WTC11 (cell line): ENCODE measurements at places on chromosomes 16 and 17. TPM values are rescaled to one million over a fixed set of nuclear protein-coding genes. Genes with fewer than 3 reads are reported as not detected.

The ATP2A1 gene
- total RNA-seq, result 4.7 to 6.4 TPM (median 5.6 TPM) in 3 replicates

The MARVELD3 gene
- total RNA-seq, result 29.2 to 31.0 TPM (median 30.0 TPM) in 3 replicates

- peaks cover 1% of the 10 kb centered on the region for H3K27me3 ChIP-seq
- DNase-seq, result no peak
- 0 out of 2 replicates have a peak overlapping the region, but pooled peaks have one; percentile 57 for H3K27ac ChIP-seq
- no peaks in the 10 kb centered on the region for H3K36me3 ChIP-seq
- peaks cover 25% of the 10 kb centered on the region for H3K4me1 ChIP-seq
- H3K4me3 ChIP-seq, result no peak overlapping the region
Observed at GRCh38 chr17:57935833-57936807, 19.1 kb downstream of the CUEDC1 start.

GRCh38 chr16:75111961-75112733 is 4.4 kb downstream of the LDHD start:
- DNase-seq, result no peak
- H3K36me3 ChIP-seq, result no peaks in the 10 kb centered on the region
- no peaks in the 10 kb centered on the region for H3K27me3 ChIP-seq
- H3K4me3 ChIP-seq, result no peak overlapping the region

DNA sequence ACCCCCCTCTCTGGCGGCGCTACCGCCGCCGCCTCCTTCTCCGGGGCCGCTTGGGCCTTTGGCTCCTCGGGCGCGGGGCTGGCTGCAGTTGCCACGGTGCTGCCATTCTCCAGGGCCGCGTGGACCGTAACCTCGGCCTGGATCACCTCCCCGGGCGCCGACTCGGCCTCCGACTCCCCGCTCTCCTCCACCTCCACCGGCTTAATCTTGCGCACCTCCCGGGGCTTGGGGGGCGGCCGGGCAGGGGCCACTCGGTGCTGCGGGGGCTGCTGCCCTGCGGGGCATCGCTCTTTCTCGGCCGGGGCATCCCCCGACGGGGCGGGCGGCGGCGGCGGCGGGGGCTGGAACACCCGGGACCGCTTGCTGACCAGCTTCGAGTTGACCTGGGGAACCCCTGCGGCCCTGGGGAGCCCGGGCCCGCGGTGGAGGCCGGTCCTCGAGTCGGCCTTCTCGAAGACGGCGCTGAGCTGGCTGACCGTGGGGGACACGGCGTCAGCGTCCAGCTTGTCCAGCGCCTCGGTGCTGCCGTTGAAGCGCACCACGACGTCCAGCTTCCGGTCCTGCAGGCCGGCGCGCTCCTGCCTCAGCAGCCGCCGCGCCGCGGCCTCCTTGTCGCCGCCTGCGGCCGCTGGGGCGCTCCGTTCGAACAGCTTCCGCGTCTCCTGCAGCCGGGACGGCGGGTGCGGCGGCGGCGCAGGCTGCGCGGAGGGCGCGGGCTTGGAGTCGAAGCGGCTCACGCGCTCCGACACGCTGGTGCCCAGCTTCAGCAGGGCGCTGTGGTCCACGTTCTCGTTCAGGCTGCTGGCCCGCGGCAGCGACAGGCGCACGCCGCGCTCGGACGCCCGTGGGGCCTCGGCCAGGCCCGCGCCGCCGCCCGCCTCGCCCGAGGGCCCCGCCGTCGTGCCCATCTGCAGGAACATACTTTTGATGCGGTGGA is 792 bp downstream of the PPP1R9B start:
- H3K4me1 ChIP-seq, result peaks cover 33% of the 10 kb centered on the region
- peaks cover 19% of the 10 kb centered on the region for H3K27me3 ChIP-seq
- H3K27ac ChIP-seq, result no peak overlapping the region
- no peak for DNase-seq
- peak overlapping the region; percentile 80 for H3K4me3 ChIP-seq
- no peaks in the 10 kb centered on the region for H3K36me3 ChIP-seq

GRCh38 chr17:11742886-11743285 is 144.6 kb downstream of the DNAH9 start:
- H3K4me1 ChIP-seq, result peaks cover 3% of the 10 kb centered on the region; the same call in 1 of the 2 replicates
- no peaks in the 10 kb centered on the region for H3K27me3 ChIP-seq
- no peak for DNase-seq

The GINS2 gene
- total RNA-seq, result 35.5 to 38.4 TPM (median 38.0 TPM) in 3 replicates

The TXNDC11 gene
- total RNA-seq, result 11.1 to 11.5 TPM (median 11.4 TPM) in 3 replicates

DNA sequence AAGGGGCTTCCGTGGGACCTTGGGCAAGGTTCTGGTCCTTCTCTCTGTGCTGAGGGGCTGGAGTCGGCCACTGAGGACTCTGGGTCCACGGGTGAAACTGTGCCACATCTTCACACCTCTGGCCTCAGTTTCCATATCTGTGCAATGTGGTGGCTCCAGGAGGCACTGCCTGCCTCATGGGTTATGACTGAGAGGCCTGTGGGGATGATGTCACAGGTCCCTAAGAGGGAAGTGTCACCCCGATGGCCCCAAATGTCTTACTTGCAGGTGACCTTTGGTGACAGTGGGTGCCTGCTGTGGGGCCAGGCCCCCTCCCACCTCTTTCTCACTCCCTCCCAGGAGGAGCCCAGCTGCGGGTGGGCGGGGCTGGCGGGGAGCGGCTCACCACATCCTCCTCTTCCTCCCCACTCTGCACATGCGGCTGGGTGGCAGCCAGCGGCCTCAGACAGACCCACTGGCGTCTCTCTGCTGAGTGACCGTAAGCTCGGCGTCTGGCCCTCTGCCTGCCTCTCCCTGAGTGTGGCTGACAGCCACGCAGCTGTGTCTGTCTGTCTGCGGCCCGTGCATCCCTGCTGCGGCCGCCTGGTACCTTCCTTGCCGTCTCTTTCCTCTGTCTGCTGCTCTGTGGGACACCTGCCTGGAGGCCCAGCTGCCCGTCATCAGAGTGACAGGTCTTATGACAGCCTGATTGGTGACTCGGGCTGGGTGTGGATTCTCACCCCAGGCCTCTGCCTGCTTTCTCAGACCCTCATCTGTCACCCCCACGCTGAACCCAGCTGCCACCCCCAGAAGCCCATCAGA is at the start of gene IL21R:
TSS of gene IL21R (plus strand) at position 407 of the 801 bp plus-strand sequence. CDS start 27,898 bp downstream, outside the sequence.
- peaks cover 22% of the 10 kb centered on the region for H3K4me1 ChIP-seq
- no peak within 1 kb of the TSS for H3K4me3 ChIP-seq
- no peaks in the 10 kb centered on the region for H3K36me3 ChIP-seq

GRCh38 chr16:85541980-85542900 is 70.9 kb upstream of the GSE1 start:
- no peak overlapping the region for H3K27ac ChIP-seq
- peaks cover 11% of the 10 kb centered on the region for H3K36me3 ChIP-seq
- no peak overlapping the region for H3K4me3 ChIP-seq
- peaks cover 18% of the 10 kb centered on the region for H3K4me1 ChIP-seq
- peaks cover 5% of the 10 kb centered on the region; the same call in 1 of the 2 replicates for H3K27me3 ChIP-seq

The C16orf96 gene
- total RNA-seq, result 1.3 to 2.1 TPM (median 1.5 TPM) in 3 replicates

- H3K4me1 ChIP-seq, result peaks cover 11% of the 10 kb centered on the region
- peaks cover 42% of the 10 kb centered on the region for H3K36me3 ChIP-seq
- H3K27me3 ChIP-seq, result no peaks in the 10 kb centered on the region
- no peak for DNase-seq
Observed at GRCh38 chr16:82156761-82157533, 13.1 kb downstream of the MPHOSPH6 start.

The TMEM238L gene
- total RNA-seq, result not detected in 3 replicates

DNA sequence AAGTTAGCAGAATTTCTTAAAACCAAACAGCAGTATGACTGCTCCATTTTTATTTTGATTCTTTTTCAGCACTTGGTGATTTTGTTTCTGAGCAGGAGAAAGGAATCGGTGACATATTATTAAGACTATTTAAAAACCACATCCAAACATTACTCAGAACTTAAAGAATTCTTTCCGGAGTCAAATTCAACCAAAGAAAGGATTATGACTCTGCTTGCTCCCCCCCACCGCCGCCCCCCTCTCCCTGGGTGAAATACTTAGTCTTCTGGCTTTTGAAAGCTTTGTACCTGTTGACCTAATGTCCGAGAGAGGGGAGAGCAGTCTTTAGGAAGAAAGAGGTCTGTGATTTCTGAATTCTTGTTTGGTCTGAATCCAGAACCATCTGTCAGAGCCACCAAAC is 17.9 kb upstream of the COL1A1 start:
- no peak overlapping the region for H3K27ac ChIP-seq
- H3K4me1 ChIP-seq, result peaks cover 15% of the 10 kb centered on the region
- peaks cover under 1% of the 10 kb centered on the region; the same call in 1 of the 2 replicates for H3K36me3 ChIP-seq
- no peak for DNase-seq
- H3K4me3 ChIP-seq, result no peak overlapping the region
- H3K27me3 ChIP-seq, result no peaks in the 10 kb centered on the region; the same call in 1 of the 2 replicates

- H3K36me3 ChIP-seq, result no peaks in the 10 kb centered on the region
- no peak for DNase-seq
- H3K4me1 ChIP-seq, result no peaks in the 10 kb centered on the region
- no peak overlapping the region for H3K4me3 ChIP-seq
Observed at GRCh38 chr17:75295201-75296158, 6.2 kb upstream of the SLC25A19 start.

- no peak overlapping the region for H3K4me3 ChIP-seq
- DNase-seq, result no peak
- no peaks in the 10 kb centered on the region for H3K4me1 ChIP-seq
- H3K27me3 ChIP-seq, result peaks cover 56% of the 10 kb centered on the region
- no peaks in the 10 kb centered on the region for H3K36me3 ChIP-seq
Observed at GRCh38 chr16:67517155-67517445, 11.5 kb upstream of the RIPOR1 start.

DNA sequence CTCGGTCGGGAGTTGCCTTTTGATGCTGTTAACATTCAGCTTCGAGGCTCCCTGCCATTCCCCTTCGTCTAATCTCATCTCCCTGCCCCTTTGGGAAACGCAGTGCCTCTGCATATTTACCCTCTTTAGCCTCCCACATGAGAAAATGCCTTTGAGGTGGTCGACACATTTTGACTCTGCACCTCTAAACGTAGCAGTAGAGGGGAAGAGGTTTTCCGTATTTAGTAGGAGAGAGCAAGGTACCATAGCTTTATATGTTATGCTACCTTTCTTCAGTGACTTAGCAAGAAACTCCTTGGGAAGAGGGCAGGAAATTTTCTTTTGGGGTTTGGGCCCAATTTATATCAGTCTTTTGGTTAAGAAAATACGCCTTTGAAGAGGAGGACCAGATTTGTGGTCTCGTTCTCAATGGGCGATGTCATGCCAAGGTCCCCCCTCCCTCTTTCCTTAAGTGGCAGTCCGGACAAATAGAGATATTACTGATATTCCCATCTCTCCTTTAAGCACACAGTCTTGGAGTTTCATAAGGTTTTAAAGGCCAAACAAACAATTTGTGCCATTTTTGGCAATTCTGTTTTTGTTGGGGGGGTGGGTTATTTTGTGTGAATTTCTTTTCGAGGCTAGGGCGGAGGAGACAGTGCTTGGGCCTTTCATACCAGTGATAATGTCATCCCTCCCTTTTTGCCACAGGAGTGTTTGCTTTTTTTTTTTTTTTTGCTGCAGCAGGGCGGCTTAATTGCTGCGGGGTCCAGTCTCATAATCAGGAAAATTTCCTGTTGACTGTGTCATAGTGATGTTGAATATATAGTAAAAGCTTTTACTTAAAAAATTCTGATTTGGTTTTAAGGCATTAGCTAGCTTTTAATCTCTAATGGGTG is 1.5 kb downstream of the PAFAH1B1 start:
- DNase-seq, result no peak
- no peaks in the 10 kb centered on the region for H3K27me3 ChIP-seq
- peaks cover 40% of the 10 kb centered on the region for H3K4me1 ChIP-seq
- H3K27ac ChIP-seq, result peak overlapping the region; percentile 98
- peaks cover 3% of the 10 kb centered on the region for H3K36me3 ChIP-seq

The MAF gene
- 3.7 to 6.6 TPM (median 4.6 TPM) in 3 replicates for total RNA-seq

DNA sequence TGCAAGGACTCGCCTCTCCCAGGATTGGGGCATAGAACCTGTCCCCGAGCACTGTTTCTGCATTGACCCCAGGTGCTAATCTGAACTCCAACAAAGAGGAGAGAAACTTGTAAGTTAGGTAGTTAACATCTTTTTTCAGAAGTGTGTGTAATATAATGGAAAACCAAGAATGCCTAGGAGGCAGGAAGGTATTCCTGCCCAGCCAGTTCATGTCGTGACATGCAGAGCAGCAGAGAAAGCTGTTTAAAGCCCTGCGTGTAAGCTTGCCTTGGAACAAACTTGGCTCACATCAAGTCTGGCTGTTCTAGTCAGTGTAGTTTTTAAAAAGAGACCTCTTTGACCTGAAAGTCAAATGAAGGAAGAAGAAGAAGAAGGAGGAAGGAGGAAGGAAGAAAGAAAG is 2.1 kb upstream of the GNA13 start:
- peaks cover 59% of the 10 kb centered on the region for H3K4me1 ChIP-seq
- H3K27ac ChIP-seq, result peak overlapping the region; percentile 88
- no peaks in the 10 kb centered on the region for H3K27me3 ChIP-seq
- H3K4me3 ChIP-seq, result no peak overlapping the region
- no peak for DNase-seq

The RASL10B gene
- 17.4 to 25.4 TPM (median 25.3 TPM) in 3 replicates for total RNA-seq

The KRTAP1-5 gene
- total RNA-seq, result not detected in 3 replicates

DNA sequence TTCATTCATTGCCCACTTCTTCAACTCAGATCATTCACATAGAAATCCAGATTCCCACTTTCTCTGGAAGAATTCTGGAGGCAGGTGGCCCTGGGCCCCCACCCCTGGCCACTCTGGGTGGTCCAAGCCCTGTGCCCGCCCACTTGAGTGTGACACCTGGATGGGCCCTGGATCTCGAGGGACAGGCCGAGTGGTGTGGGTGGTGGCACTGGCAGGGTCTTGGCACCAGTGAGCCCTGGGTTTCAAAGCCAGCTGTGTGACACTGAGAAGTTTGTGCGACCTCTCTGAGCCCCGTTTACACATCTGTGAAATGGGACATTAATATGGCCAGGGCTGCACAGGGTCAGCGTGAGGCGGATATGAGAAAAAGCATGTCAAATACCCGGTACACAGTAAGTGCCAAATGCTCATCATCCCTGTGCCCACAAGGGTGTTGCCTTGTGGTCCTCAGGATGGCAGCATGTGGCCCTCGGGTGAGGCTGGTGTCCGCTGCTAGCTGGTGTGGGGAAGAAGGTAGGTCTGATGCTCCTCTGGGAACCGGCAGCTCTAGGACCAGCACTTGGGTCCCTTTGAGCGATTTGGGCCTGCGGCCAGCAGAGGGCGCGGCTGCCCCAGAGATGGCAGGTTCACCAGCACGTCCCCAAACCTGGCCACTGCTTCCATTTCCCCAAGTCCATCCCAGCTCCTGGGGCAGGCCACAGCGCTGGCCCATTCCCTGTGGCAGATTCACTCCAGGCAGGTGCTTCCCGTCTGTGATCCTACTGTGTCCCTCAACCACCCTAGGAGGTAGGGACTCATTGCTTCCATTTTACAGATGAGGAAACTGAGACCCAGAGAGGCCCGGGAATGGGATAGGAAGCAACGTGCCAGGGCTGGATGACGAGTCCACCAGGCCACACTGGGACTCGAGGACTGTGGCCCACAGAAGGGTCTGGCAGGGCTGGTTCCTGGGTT is 3.6 kb downstream of the OSGIN1 start:
- peaks cover 8% of the 10 kb centered on the region for H3K4me1 ChIP-seq
- H3K27ac ChIP-seq, result no peak overlapping the region
- H3K27me3 ChIP-seq, result no peaks in the 10 kb centered on the region
- H3K36me3 ChIP-seq, result no peaks in the 10 kb centered on the region

- DNase-seq, result no peak
- H3K36me3 ChIP-seq, result no peaks in the 10 kb centered on the region
- H3K27ac ChIP-seq, result no peak overlapping the region
- H3K4me3 ChIP-seq, result no peak overlapping the region
- H3K27me3 ChIP-seq, result peaks cover 27% of the 10 kb centered on the region
Observed at GRCh38 chr16:56295739-56296527, 104.6 kb downstream of the GNAO1 start.

DNA sequence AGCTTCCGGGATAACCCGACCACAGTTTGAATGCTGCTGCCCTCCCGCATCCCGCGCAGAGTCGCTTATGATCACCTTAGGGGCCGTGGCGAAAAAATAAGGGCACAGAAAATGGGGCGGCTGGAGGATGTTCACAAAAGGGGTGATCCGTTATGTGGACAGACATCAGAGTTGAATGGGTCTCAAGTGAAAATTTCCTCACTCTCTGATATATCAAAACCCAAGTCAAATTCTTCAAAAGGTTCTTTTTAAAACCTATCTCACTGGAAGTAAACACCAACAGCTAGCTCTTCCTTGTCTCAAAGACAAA is 400 bp upstream of the CEP112 start:
- no peaks in the 10 kb centered on the region for H3K36me3 ChIP-seq
- no peak for DNase-seq
- H3K4me1 ChIP-seq, result peaks cover 9% of the 10 kb centered on the region
- peaks cover 10% of the 10 kb centered on the region for H3K27me3 ChIP-seq
